Kidney epithelial cell (primary cell): ENCODE measurements at places on chromosomes 4 and X.

- no peak for DNase-seq
Measured at GRCh38 chr4:7778510-7779431, 160.9 kb downstream of the AFAP1 start.

DNA sequence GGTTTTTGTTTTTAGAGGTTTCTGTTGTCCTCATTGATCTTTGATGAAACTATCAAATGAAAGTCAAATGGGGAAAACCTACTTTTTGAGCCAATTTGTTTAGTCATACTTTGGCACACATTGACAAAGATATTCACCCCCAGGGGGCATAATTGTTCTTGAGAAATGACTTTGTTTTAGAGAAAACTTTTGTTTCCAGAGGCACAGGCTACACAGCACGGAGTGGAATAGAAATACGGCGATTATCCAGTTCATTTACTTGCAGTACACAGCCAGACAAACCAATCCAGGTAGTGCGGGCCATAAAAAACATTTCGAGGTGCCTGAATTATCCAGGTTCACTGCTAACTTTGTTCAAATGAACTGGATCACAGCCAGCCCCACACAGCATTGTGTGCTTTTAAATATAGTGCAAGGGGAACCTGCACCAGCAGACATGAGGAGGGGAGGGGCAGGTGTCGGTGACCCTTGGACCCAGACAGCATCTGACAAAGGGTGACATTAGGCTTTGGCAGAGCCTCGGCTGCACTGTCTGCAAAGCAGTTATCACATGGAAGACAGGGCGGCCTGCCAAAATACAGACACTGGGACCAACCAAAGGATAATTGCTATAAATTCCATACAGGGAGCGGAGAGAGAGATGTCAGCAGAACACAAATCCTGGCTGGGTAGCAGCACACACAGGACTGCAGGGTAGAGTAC is 179.6 kb upstream of the NOCT start:
- no peak for DNase-seq

- DNase-seq: no peak
Measured at GRCh38 chr4:143036443-143036842, 148.3 kb upstream of the USP38 start.

DNA sequence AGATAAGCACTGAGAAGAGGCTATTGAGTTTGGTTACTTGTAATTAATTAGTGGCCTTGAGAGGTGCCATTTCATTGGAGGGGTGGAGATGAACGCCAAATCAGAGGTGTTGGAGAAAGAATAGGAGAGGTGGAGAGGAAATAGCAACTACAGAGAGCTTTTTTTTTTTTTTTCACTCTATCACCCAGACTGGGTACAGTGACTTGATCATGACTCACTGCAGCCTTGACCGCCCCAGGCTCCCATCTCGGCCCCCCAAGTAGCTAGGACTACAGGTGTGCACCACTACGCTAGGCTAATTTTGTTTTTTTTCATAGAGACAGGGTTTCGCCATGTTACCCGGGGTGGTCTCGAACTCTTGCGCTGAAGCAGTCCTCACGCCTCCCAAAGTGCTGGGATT is 5.2 kb downstream of the NHS start:
- DNase-seq: no peak
